ENCODE measurements at places on chromosomes 3 and 15.
A peak's percentile ranks its signal among the peaks of the same experiment; 100 is the strongest.

DNA sequence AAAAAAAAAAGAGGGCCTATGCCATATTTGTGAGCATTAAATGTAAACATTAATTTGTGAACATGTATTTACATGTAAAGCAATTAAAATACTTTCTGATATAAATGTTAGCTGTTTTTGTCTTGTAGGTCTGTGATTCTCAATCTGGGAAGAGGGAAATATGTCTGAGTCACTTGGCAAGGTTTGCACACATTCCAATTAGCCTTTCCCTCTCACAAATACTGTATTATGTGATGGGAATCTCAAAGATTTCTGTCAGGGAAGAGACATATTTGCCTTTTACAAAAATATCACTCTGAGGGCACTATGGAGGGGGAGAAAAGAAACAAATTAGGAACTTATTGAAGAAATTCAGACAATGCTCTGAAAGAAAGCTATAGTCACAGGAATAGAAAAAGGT, 483.6 kb downstream of the GBE1 start:
- ATAC-seq: no peak

- ATAC-seq: peak; percentile 40
Observed at GRCh38 chr15:29133791-29134190, 135.8 kb downstream of the NSMCE3 start.

- peak; percentile 54 for ATAC-seq
Observed at GRCh38 chr15:53189860-53190259, 399.7 kb upstream of the ONECUT1 start.

DNA sequence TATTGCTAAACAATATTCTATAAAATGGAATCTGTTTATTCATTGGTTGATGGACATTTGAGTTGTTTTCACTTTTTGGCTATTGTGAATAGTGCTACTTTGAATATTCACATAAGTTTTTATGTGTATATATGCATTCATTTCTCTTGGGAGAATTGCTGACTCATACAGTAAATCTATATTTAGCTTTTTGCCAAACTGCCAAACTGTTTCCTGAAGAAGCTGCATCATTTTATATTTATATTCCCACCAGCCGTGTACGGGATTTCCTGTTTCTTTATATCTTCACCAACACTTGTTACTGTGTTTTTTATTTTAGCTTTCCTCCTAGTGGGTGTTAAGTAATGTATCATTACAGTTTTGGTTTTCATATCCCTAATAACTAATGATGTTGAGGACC, 12.5 kb upstream of the TCAIM start:
- ATAC-seq: peak; percentile 60

- ATAC-seq: no peak
Observed at GRCh38 chr15:38650936-38651327, 86.3 kb upstream of the RASGRP1 start.

- ATAC-seq: no peak
Observed at GRCh38 chr3:16605966-16606365, 743 bp upstream of the DAZL start.

- ATAC-seq: no peak
Observed at GRCh38 chr3:134801204-134801958, 6.3 kb downstream of the EPHB1 start.

GRCh38 chr3:188212308-188212969, 58.5 kb downstream of the LPP start:
- peak; percentile 59 for ATAC-seq

GRCh38 chr15:88580532-88580931, 34.1 kb upstream of the DET1 start:
- no peak for ATAC-seq
